ENCODE measurements at places on chromosomes 3 and 15. TPM values are rescaled to one million over a fixed set of nuclear protein-coding genes. Genes with fewer than 3 reads are reported as not detected.

DGKG gene
- not detected for total RNA-seq

C3orf85 gene
- total RNA-seq = not detected

MOBP gene
- not detected for total RNA-seq

SOX2 gene
- total RNA-seq = not detected

ARPP21 gene
- total RNA-seq = under 0.01 TPM

THSD4 gene
- total RNA-seq = 67.5 TPM

MKRN3 gene
- total RNA-seq = 0.11 TPM

LRRN1 gene
- 0.79 TPM for total RNA-seq

THPO gene
- not detected for total RNA-seq

NR1I2 gene
- total RNA-seq = not detected

FEZF2 gene
- total RNA-seq = not detected

IL17RB gene
- 0.11 TPM for total RNA-seq

OIP5 gene
- 2.7 TPM for total RNA-seq

GOLGA6L9 gene
- total RNA-seq = 0.76 TPM

TRH gene
- not detected for total RNA-seq

ZNF860 gene
- total RNA-seq = 7.3 TPM

LDHAL6B gene
- total RNA-seq = not detected

CNOT10 gene
- total RNA-seq = 17.9 TPM

SEMA6D gene
- total RNA-seq = 37.7 TPM

ADCY5 gene
- 0.87 TPM for total RNA-seq

LINGO1 gene
- not detected for total RNA-seq

LYZL4 gene
- total RNA-seq = 0.39 TPM

ZNF660 gene
- 3.0 TPM for total RNA-seq

ZSCAN29 gene
- 31.1 TPM for total RNA-seq

RBMS3 gene
- total RNA-seq = 43.2 TPM

SERPINI1 gene
- 1.6 TPM for total RNA-seq

CHRM5 gene
- under 0.01 TPM for total RNA-seq

TXNRD3 gene
- 12.2 TPM for total RNA-seq

SPTSSB gene
- total RNA-seq = not detected

IL5RA gene
- not detected for total RNA-seq

TTLL13 gene
- total RNA-seq = not detected

RHOV gene
- 0.33 TPM for total RNA-seq

C3orf70 gene
- 0.11 TPM for total RNA-seq

GOLGA6L1 gene
- total RNA-seq = not detected
